Motor neuron (in vitro differentiated cells): ENCODE measurements at places on chromosomes 7 and 10. TPM values are rescaled to one million over a fixed set of nuclear protein-coding genes. Genes with fewer than 3 reads are reported as not detected.

TSPAN12 gene
- 4.8 and 6.1 TPM in 2 replicates for total RNA-seq

C1QL3 gene
- 2.8 and 3.0 TPM in 2 replicates for total RNA-seq

VIPR2 gene
- 1.4 and 1.9 TPM in 2 replicates for total RNA-seq

EGR2 gene
- 0.41 and 0.48 TPM in 2 replicates for total RNA-seq

GRID2IP gene
- total RNA-seq = 0.25 and 0.27 TPM in 2 replicates

SERPINE1 gene
- total RNA-seq = 1.1 and 1.5 TPM in 2 replicates

TMEM178B gene
- 15.5 and 16.2 TPM in 2 replicates for total RNA-seq

NPY4R gene
- total RNA-seq = 0.26 and 0.59 TPM in 2 replicates

AKR1C4 gene
- total RNA-seq = 0.40 TPM in 1 of 2 replicates, not detected in the other

CRPPA gene
- 2.5 and 2.6 TPM in 2 replicates for total RNA-seq

EPDR1 gene
- total RNA-seq = 1.8 and 2.9 TPM in 2 replicates

SPDYE11 gene
- total RNA-seq = 0.54 and 1.0 TPM in 2 replicates

ZNF438 gene
- 4.0 and 4.7 TPM in 2 replicates for total RNA-seq

BTBD16 gene
- 0.22 TPM in 1 of 2 replicates, not detected in the other for total RNA-seq

INSYN2A gene
- total RNA-seq = 11.3 and 12.4 TPM in 2 replicates

PGAM2 gene
- total RNA-seq = 0.38 TPM in 1 of 2 replicates, not detected in the other

ZNF485 gene
- 6.6 and 9.1 TPM in 2 replicates for total RNA-seq

DNAJB6 gene
- total RNA-seq = 138 and 149 TPM in 2 replicates

SPAG6 gene
- 67.2 and 67.7 TPM in 2 replicates for total RNA-seq
